Globus pallidus (tissue), 1 donor: ENCODE measurements at places on chromosomes 2 and 18.

DNA sequence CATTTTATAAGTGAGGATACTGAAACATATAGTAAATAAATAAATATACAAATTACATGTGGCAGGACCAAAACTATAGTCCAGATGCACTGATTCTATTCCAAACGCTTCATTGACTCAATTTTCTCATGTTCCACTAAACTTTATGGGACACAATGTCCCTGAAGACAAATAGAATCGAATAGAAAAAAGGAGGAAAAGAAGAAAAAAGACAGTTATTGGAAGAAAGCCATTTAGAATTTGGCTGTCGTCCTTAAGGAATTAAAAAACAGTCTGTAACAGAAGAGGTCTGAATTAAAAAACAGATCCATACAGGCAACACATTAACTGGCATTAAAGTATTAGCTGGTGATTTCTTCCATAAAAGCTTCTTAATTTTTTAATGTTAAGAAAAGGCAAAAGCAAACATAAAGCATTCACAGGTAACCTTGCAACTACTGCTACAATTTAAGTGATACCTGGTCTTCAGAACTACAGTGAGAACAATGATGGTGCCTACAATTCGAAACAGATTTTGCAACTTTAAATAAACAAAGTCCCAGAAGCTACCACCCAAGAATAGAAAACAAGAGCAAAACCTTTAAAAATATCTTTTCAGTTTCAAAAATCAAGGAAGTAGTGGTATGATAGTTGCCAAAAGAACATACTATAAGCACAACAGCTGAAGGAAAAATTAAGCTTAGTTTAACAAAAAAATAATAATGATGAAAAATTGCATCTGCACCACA is 17.4 kb upstream of the CHAC2 start:
- DNase-seq: peak; percentile 48

DNA sequence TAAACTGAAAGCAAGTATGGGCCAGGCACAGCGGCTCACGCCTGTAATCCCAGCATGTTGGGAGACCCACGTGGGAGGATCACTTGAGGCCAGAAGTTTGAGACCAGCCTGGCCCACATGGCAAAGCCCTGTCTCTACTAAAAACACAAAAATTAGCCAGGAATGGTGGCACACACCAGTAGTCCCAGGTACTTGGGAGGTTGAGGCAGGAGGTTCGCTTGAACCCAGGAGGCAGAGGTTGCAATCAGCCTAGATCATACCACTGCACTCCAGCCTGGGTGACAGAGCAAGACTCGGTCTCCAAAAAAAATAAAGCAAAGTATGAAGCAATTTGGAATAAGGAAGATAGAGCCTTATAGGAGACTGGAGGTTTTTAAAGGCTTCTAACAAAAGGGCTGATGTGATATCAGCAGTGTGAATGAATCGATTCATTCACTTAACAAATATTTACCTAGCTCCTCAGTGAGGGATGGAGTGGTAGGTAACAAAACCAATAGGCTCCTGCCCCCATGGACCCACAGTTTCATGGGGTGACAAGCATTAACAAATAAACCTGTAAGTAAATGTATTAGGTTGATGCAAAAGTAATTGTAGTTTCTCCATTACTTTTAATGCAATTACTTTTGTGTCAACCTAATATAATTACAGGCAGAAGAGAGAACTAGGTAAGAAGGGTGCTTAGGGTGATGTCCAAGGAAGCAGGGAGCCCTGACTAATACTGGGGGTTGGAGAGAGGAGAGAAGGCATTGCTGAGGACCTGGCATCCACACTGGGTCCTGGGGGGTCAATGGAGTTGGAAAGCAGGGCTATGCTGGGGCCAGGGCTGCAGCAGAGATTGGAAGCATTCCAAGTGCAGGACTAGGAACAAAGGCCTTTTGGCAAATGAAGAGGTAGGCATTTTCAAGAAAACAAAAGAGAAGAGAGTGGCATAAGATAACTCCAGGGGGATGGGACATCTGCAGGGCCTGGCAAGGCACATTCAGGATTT is 195.4 kb upstream of the ARL4C start:
- DNase-seq: no peak

DNA sequence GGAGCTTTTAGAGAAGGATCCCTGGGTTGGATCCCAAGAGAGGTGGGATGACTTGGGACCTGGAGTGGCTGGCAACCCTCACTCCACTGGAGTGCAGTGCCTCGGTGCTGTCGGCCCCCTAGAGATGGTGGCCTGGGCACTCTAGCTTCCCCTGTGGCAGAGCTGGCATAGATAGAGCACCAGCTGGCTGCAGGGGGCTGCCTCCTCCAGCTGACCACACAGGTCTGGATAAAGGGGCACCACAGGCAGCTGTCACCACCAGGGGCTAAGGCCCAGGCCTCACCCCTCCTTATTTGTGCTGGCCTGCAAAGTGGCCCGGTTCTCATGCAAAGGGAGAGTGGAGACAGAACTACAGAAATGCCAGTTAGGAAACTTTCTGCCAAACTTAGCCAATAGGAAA is 74.3 kb downstream of the ZBTB7C start:
- no peak for DNase-seq

DNA sequence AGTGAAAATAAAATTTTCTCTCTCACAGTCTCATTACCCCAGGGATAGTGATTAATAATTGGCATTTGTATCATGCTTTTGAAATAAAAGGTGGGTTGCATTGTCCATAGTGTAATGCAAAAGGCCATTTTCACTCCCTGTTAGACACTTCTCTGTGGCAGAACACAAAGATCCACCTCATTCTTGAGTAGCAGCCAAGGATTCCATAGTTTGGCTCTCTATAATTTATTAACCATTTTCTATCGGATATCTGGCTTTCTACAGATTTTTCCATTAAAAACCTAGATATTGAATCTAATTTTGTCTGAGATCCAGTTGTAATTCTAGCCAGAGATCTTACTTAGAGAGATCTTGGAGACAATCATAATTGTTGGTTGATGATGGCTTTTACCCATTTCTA is 39.0 kb downstream of the CDCA7 start:
- DNase-seq: no peak

GRCh38 chr2:200615247-200615646 is 29.4 kb downstream of the AOX1 start:
- no peak for DNase-seq

- no peak for DNase-seq
Measured at GRCh38 chr2:109134741-109135358, 5.8 kb downstream of the SH3RF3 start.

- peak; percentile 23 for DNase-seq
Measured at GRCh38 chr18:29174891-29175290, 998.0 kb upstream of the CDH2 start.

- DNase-seq: no peak
Measured at GRCh38 chr2:28487258-28487657, 8.6 kb upstream of the PLB1 start.

GRCh38 chr2:147204102-147204501 is 640.7 kb upstream of the ACVR2A start:
- no peak for DNase-seq

GRCh38 chr18:13918898-13919297 is 3.6 kb upstream of the MC2R start:
- DNase-seq: no peak

GRCh38 chr2:72833084-72833714 is 7.4 kb upstream of the EXOC6B start:
- no peak for DNase-seq

- no peak for DNase-seq
Measured at GRCh38 chr2:158221063-158222020, 119.7 kb downstream of the UPP2 start.

DNA sequence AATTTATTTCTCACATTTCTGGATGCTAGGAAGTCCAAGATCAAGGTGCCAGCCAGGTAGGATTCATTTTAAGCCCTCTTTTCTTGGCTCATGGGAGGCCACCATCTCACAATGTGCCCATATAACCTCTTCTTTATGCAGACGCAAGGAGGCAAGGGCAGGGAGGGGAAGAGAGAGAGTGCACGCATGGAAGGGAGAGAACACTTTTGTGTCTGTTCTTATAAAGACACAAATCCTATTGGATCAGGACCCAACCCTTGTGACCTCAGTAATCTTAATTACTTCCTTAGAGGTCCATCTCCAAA is 32.5 kb downstream of the CMPK2 start:
- no peak for DNase-seq

DNA sequence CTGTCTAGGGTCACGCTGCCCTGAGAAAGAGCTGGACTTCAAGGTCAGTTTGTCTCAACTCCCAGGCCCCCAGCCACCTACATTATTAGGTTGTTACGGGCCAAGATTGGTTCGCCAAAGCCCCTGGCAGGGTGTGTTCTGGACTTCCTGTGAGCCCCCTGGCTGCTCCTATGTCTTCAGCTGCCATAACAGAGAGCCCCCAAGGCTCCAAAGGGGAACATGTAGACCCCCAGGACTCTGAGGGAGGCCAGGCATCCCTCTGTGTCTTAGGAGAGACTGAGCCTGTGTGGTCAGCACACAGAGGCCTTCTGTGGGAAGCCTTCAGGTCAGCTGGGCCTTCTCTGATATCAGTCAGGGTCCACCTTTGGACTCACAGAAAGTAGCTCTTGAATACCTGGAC is 58.3 kb downstream of the INHBB start:
- no peak for DNase-seq

DNA sequence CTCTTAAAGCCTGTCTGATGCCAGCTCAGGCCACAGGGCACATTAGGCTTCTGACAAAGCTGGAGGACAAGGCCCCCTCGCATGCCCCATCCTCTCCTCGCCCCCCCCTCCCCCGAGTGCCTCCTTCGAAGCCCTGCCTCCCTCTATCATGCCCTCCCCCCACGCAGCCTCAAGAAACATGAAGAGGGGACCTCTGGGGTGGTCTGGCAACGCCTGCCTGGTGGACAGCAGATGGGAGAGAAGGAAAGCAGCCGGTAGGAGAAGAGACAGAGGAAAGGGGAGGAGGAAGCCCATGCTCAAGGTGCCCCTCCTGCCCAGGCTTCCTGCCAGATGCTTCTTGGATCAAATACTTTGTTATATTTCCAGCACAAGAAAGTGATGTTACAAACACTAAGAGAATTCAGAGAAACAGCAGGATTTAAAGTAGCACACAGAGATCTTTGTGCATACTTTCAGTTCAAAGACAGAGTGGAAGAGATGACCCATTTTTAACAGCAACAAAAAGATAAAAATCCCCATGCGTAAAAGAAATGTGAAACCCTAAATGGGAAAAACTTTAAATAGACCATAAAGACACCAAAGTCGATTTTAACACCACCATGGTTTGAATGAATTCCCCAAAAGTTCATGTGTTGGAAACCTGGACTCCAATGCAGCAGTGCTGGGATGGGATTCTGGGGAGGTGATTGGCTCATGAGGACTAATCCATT is 19.0 kb downstream of the BOK start:
- DNase-seq: no peak

GRCh38 chr18:76689646-76690264 is 132.6 kb upstream of the ZNF236 start:
- DNase-seq: no peak

- DNase-seq: no peak
Measured at GRCh38 chr2:209442939-209443338, 19.1 kb downstream of the MAP2 start.

DNA sequence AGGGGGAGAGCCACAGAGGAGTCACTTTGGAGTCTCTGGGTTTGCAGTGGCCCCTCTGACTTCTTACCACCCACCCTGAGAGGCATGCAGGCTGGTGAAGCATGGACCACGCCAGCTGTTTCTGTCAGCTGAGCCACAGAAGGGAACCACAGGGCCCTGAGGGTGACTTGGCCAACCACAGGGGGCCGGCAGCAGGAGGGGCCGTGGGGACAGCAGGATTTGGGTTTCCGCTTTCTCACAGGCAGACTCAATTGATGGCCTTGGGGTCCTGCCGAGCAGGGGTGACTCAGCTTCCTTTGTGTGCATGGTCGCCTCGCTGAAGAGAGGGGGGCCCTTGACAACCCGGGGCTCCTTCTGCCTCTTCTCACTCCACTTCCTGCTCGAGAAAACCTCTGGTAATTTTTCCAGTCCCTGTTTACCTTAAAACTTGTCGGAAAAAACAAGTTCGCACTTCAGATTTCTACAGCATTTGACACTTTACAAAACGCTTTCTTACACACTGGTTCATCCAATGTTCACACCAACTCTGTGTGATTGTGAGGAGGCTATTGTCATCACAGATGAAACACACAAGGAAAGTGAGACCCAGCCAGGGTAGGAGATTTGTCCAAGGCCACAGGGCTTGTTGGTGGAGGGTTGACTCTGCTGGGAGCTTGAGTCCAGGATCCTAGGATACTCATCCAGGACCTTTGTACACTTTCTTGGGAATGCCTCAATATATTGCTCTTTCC is 311.2 kb downstream of the LPIN1 start:
- no peak for DNase-seq

DNA sequence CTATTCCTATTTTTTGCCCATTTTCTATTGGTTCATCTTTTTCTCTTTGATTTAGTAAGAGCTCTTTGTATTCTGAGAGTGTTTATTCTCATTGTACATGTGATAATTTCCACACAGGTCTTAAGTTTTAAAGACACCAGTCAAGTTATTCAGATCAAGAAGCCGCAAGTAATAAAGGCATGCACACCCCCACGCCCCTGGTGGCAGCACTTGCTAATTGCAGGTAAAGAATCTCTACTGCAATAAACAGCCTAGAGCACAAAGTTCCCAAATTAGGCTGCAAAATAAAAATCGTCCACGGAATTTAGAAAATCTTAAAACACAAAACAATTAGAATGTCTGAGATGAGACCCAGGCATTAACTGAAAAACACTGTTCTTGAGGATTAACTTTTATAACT is 45.2 kb downstream of the ST3GAL5 start:
- no peak for DNase-seq

- DNase-seq: no peak
Measured at GRCh38 chr2:204468746-204469429, 76.4 kb upstream of the PARD3B start.

DNA sequence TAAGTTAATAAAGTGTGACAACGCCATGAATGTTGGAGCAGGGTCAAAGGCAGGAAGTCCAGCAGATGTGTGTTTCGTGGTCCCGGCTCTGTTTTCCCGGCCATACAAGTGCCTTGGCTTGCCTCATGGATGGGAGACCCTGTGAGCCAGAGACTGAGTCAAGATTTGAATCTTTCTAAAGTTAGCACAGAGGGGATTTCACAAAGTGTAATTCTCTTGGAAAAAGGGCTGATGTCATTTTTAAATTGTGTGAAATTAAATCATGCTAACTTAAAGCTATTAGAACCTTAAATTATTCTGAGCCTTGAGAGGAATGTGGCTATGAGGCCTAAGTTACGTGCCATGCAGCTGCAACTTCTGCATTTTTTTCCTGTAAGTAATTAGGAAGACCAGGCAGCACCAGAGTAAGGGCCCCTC is 38.3 kb upstream of the RALBP1 start:
- no peak for DNase-seq

DNA sequence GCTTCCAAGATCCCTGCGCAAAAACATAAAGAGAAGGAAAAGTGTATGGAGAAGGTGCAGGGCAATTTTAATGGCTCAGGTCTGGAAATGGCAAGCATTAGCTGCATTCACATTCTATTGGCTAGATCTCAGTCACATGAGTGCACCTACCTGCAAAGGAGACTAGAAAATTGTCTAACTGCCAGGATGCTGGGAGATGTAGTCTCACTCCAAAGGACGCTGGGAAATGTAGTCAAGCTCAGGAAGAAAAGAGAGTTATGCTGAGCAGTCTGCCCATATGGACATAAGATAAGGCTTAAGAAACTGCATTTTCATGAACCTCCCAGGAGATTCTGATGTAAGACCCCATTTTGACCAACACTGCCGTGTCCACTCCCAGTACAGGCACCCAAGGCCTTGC is 9.5 kb upstream of the KLHL29 start:
- no peak for DNase-seq

- no peak for DNase-seq
Measured at GRCh38 chr18:22254088-22254487, 84.7 kb downstream of the GATA6 start.
